Dorsolateral prefrontal cortex (tissue), 122 donors: ENCODE measurements at places on chromosomes 5 and 9.

GRCh38 chr5:167355346-167355745 is 936.1 kb upstream of the WWC1 start:
- no peak for DNase-seq

DNA sequence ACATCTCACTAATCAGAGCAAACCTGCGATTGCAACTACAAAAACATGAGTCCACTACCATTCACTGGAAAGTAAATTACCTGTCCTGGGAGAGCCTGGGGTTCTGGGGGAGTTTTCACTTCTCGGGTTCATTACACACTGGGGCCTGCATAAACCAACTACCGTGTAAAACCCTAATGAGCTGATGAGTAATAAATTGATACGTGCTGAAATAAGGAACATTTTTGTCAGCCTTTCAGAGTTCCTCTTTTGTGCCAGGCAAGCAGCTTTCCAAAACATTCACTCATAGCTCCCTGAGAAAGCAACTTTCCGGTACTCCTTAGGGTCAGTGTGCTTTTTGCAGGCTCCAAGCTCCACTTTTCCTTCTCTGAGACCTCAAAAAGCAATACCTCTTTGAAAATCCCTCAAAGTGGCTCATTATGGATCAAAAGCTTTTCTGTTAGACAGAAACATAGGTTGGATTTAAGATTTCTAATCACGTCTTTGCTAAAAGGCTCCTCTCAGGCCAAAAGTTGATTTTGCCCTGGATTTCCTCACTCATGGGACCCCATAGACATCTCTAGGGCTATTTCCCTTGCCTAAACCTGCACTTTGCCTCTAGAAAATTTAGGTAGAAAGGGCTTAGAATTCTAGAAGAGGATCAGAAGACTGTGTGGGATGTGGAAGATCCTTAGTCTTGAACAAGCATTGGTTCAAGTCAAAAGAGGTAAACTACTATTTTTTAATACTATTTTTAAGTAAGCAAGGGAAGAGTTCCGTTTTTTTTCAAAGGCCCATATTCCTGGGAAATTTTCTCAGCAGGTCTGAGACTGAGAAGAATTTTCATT is 74.8 kb downstream of the ST8SIA4 start:
- DNase-seq = no peak

DNA sequence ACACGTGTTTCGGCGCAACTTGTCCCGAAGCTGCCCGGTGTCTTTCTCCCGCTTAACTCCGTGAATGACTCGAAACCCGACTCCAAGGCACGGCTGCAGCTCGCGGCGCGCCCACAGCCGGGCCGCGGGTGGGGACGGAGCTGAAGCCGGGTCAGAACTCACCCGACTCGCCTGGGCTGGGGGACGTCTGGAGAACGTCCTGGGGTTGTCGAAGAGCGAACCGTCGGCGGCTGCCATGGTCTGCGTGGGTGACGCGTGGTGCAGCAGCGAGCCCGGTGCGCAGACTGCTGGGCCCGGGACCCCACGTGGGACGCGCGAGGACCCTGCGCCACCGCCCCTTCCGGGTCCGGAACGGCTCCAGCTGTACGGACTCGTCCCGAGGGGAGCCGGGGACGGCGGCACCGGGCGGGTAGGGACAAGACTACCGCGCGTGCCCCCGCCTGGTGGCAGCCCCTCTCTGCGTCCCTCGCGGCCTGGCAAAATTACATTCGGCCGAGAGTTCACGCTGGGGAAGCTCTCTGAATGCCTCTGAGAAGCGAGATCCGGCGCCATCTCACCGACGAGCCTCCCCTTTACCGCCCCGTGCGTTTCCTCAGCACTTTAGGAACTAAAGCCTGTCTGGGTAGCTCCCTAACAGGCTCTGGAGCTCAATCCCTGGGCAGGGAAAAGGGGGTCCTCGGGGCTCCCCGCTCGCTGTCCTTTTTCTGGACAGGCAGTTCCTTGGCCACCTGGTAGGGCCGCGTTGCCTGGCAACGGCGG is at the start of gene DDX31:
DDX31 (minus strand) TSS at position 286 of the 759 bp plus-strand sequence; CDS start at position 237, 49 bp downstream.
- DNase-seq = peak; percentile 81

- DNase-seq = no peak
Observed at GRCh38 chr5:118439831-118440230, 548.5 kb downstream of the DTWD2 start.

GRCh38 chr5:145838276-145838675 is 3.1 kb upstream of the PRELID2 start:
- DNase-seq = no peak

DNA sequence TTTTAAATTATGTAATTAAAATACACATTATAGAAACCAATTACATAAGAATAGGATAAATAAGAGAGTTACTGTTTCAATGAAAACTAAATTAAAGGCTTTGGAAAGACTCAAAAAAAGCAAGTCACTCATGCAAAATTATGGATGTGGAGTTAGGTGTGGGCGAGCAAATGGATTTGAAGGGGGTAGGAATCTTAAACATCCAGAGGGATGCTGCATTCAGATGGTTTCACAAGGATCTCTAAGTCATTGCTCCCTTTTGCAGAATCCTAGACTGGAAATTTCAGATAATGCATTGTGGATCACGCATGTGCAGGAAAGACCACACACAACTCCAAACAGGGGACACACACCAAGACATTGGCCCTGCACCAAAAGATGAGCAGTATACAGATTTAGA is 57.5 kb downstream of the DRD1 start:
- no peak for DNase-seq

- DNase-seq = no peak
Observed at GRCh38 chr5:169351721-169352120, 50.8 kb upstream of the SLIT3 start.

DNA sequence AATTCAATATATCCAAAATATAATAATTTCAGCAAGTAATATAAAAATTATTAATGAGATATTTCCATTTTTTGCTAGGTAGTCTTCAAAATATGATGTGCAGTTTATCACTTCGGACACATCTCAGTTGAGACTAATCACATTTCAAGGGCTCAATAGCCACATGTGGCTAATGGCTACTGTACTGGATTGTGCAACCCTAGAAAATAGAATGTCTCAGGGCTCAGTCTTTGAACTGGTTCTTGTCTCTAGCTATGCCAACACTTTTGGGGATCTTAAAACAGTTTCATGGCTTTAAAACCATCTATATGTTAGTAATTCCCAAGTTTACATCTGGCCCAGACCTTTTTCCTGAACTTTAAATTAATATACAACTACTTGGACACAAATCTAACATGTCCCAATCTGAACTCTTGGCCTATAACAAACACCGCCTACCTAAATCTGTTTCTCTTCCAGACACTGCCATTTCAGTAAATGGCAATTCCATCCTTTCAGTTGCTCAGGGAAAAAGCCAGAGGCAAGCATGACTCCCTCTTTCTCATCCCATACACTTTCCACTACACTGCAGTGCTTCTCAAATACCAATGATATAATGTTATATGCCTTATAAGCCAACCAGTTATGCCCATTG is 18.8 kb downstream of the PTAR1 start:
- DNase-seq = no peak

DNA sequence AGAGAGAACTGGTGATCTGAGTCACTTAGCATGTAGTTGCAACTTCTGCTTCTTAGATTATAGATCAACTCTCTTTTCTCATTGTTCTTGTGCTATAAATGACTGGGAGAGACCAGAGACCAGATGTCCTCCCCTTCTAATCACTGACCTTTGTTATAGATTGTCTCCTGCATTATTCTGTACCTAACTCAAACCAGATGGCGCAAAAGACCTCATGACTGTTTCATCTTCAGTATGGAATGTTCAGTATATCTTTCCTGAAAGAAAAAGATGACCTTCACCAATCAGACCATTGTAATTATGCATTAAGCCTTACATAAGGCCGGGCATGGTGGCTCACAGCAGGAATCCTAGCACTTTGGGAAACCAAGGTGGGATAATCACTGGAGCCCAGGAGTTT is 30.5 kb upstream of the ADAM19 start:
- no peak for DNase-seq

- DNase-seq = no peak
Observed at GRCh38 chr5:123800640-123801039, 288.7 kb downstream of the CSNK1G3 start.

- no peak for DNase-seq
Observed at GRCh38 chr5:88821161-88821560, 61.8 kb downstream of the MEF2C start.

DNA sequence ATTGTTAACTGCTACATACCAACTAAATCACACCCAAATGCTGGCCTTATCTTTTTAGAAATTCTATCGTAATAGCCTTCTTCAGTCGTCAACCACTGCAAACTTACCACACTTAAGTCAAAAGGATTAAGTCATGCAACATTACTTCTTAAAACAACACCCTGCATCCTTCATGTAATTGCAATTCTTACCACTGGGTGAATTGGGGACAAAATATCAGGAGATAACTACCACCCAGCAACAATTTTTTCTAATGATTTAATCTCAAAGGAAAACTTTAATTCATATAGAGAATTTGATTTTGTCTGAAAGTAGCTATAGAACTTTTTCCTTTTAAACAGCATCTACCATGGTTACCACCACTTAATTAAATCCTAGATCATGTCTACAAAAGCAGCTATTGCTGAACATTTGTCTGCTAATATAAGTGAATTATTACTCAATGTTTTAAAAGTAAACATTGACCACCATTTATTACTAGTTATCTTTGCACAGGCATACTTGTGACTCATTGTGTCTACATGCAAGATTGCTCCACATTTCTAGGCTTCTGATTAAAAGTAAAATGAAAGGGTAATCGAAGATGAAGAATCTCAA is 10.5 kb downstream of the MLLT3 start:
- DNase-seq = no peak

DNA sequence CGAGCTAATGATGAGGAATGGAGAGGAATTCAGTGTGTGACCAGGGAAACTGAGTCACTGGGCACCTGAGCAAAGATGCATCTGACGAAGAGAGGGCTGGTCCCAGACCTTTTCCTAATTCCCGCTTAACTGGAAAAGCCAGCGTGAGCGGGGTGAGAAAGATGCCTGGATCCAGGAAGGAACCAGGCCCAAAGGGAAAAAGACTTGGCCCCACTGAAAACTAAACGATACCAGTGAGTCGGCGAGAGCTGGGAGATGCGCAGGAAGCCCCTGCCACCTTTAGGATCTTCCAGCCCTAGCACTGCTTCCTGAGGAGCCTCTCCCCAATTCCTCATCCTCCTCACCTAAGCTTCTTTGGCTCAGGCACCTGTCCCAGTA is 499 bp upstream of the FCHSD1 start:
- no peak for DNase-seq

GRCh38 chr9:22954964-22955363 is 508.3 kb downstream of the DMRTA1 start:
- DNase-seq = no peak

DNA sequence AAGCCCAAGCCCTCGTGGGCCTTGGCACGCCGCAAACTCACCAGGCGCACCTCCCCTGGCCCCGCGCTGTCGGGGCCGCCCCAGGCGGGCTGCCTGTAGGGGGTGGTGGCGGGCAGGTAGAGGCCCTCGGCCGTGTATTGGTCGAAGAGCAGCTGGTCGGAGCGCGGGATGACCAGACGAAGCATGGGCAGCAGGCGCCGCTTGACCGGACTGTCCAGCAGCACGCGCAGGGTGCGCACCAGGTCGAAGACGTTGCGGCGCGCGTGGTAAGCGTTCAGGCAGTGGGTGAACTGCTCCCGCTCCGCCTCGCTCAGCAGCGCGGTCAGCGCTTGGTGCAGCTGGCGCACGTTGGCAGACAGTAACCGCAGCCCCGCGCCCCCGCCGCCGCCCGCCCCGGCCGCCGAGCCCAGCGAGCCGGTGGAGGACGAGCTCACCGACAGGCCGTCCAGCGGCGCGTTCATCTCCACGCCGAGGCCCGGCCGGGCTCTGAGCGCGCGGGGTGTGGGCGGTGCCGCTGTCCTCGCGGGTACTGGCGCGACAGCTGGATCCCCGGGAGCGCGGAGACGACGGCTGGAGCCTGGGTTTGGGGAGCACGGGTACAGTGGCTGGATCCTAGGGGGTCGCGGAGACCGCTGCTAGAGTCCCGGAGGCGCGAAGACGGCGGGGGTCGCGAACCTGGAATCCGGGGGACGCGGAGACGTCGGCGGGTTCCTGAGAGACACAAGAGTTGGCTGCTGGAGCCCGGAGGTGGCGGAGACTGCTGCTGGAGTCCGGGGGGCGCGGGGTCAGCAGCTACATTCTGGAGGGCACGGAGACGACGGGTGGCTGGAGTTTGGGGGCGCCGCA is 709 bp downstream of the WHRN start:
- DNase-seq = no peak

DNA sequence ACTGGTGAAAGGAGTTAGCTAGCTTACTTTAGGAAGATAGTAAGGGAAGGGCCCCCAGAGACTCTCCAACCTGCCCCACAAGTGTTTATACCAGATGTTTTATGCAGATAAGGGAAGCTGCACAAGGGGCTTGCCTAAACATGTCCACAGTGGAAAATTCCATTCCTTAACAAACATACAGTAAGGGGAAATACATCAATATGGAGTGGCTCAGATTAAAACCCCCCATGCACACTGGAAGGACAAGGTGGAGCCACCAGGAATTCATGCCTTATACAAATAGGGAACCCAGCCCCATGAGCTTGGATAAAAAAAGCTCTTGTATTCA is 106.3 kb upstream of the GPBP1 start:
- no peak for DNase-seq

DNA sequence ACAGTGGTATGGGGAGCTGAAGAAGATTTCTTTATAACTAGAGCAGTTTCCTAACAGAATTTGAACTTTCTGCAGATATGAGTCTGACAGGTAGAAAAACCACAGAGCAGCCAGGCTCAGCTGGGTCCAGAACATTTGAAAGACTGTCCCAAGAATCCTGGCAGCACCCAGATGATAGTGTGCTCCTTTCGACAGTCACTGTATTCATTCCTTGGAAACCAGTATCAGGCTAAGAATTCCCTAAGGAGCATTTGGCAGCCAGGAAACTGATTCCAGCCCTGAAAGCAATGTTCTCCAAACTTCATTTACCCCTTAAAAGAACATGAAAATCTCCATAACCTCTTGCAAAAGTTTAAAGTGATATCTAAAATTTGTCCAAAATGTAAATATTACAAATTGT is 123.0 kb upstream of the MTAP start:
- DNase-seq = no peak

DNA sequence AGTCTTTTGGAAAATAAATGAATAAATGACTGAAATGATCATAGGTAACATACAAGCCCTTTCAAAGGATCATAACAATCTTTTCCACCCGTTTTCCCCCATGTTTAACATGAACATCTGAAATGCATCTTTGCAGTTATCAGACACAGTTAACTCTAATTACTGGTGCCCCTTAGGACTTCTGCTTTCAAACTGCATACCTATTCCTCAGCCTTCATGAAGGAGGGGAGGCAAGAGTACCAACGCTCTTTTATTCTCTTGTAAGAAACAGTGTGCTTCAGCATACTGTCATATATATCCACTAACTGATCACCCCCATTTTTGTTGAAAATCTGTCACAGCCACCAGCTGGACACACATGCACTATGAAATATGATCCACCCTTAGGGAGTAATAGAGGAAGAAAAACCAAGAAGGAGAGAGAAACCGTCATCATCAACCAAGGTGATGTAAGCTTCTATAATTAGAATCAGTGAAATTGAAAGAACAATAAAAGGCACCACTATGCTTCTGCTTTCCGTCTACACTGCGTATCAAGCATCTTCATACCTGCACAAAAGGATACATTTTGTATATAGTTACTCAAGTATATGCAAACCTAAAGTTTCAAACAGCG is 98.7 kb downstream of the RAPGEF6 start:
- no peak for DNase-seq
